ENCODE measurements at places on chromosomes 16 and 17.
A peak's percentile ranks its signal among the peaks of the same experiment; 100 is the strongest.

GRCh38 chr17:1905190-1905913, 75.5 kb downstream of the RPA1 start:
- DNase-seq: no peak

GRCh38 chr17:56887105-56887504, 26.7 kb downstream of the TRIM25 start:
- no peak for DNase-seq

GRCh38 chr16:768428-768827, 7.9 kb downstream of the MSLN start:
- DNase-seq: no peak

GRCh38 chr16:67393788-67394154, 473 bp upstream of the TPPP3 start:
- no peak for DNase-seq

- no peak for DNase-seq
Observed at GRCh38 chr17:43334738-43335402, 63.9 kb upstream of the ARL4D start.

DNA sequence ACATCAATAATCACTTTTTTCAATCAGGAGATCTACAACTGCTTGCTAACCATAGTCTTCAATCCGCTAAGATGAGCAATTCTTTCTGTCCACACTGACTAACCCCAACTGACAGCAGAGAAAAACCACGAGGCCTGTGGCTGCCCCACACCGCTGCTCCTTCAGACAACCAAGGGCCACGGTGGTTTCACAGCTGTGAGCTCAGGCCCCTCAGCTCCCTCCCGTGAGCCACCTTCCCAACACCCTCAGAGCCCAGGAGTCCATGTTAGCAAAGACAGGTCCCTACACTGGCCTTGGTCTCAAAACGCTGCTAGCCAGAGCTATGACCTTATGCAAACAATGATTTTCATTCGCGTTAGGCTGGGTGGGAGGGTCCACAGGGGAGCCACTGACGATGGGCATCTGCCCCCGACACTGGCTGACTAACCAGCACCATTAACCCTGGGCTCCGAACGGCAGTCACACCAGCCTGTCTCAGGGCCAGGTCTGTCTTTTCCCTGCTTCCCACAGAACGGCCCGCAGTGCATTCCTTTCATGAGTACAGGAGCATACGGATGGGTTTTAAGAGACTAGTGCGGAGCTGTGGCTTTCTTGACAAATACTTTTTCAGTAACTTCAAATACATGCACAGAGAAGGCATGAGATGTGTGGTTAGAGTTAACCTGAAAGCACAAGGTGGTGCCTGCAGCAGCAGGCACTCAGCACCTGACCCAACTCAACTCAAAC, 67.3 kb downstream of the ANKRD11 start:
- no peak for DNase-seq

- DNase-seq: no peak
Observed at GRCh38 chr17:30000001-30000754, 58.7 kb downstream of the EFCAB5 start.

DNA sequence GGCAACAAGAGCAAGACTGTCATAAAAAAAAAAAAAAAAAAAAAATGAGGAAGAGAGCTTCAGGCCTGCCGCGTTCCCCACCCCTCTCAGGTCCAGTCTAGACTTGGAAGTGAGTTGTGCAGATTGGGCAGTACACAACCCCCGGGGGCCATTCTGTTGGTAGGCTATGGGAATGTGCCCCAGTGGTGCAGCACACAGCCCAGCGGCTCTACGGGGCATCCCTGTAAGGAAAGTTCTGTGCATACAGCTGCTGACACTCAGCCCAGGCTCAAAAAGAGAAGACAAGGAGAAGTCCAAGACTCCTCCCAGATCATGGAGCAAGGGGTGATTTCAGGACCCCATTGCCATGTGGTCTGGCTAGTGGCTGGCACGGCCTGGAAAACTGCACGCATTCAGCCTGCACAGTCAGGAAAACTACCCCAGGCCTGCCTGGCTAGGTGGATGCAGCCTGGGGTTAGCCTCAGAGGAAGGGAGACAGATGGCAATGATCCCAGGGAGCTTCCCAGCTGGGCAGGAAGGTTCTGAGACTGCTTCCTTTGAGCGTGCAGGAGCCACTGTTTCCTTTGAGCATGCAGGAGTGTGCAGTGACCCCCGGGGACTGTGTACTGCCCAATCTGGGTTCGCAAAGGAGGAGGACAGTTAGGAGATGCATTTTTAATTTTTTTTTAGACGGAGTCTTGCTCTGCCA, 44.8 kb downstream of the PECAM1 start:
- no peak for DNase-seq

DNA sequence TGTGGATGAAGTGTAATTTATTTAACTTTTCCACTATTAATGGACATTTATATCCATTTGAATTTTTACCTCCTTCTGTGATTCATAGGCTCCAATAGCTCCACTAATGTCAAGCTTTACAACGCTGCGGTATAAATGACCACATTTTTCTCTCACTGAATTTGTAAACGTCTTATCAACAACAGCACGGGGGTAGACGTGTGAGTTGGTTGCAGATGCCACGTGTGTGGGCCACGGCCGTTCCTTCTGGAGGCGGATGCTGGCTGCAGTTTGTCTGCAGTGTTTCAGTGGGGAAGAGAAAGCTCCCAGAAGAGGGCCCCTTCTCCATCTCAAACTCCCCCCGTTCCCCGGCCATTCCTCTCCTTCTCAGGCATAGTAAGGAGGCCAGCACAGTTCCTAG, 68.2 kb upstream of the XYLT1 start:
- DNase-seq: no peak

GRCh38 chr17:39549747-39550573, 57.8 kb downstream of the NEUROD2 start:
- no peak for DNase-seq

DNA sequence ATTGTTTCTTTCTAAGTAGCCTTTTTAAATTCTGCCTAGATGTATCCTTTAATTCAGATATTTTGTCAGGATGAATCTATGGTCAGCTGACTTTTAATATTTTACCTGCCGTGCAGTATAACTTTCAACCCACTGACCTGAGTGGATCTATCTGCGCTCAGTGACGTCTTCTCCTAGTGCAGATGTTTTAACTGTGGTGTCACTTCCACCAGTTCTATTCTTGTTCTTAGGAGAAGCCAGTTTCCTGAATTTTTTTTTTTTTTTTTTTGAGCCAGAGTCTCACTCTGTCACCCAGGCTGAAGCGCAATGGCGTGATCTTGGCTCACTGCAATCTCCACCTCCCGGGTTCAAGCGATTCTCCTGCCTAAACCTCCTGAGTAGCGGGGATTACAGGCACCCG, 5.0 kb upstream of the TM4SF5 start:
- no peak for DNase-seq

- DNase-seq: no peak
Observed at GRCh38 chr17:33469421-33469820, 176.3 kb upstream of the ASIC2 start.

DNA sequence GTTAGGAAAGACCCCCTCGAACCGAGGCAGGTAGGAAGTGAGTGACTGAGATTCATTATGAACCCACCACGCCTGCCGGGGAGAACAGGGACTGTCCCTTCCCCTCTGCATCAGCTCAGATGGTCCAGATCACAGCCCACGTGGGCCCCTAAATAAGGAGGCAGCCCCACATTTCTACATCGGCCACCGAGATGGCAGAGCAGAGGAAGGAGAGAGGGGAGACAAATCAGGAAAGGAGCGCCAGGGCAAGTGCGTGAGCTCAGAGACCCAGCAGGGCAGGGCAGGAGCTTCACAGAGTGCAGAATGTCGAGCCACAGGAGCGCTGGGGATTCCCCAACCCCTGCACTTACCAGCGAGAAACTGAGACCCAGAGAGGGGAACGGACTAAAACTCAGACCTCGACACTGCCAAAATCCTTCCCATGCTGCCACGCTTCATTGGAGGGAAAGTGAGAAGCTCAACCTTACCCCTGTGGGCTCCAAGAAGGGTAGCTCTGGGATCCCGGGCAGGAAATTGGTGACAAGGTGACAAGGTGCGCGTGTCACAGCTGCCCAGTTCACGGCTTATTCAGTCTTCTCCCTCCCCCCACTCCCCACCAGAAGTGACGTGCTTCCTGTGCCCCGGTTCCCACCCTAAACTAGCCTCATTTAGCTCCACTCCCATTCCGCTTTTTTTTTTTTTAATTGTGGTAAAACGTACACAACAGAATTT, at the start of gene ICAM2:
Gene ICAM2 (minus strand): TSS at position 578 of the 711 bp plus-strand sequence. CDS start 13,942 bp downstream, outside the sequence.
- peak; percentile 74 for DNase-seq

DNA sequence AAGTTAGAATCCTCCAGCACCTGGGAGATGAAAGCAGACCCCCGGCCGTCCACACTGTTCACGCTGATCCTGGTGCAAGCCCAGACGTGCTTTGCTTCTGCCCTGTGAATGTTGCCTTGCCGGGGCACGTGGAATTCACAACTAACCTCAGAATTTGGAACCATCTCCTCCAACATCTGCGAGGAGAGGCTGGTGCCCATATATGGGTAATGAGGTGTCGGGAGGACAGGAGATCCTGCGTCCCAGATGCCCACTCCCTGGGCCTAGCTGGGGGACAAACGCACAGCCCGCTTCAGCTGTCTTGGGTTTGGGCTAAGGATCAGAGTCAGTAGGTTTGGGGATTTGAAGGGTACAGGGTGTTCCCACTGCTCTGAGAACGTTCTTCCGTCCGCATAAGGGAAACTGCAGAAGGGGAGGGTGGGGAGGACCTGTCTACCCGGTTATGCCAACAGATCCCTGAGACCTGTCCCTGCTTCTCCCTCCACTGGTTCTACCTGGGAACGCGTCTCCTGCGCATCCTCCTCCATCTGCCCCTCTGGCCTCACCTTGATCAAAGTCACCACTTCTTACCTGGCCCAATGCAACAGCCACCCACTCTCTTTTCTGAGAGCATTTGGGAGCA, 14.1 kb downstream of the PPL start:
- DNase-seq: no peak

GRCh38 chr17:53353919-53354351, 468.8 kb upstream of the KIF2B start:
- no peak for DNase-seq

DNA sequence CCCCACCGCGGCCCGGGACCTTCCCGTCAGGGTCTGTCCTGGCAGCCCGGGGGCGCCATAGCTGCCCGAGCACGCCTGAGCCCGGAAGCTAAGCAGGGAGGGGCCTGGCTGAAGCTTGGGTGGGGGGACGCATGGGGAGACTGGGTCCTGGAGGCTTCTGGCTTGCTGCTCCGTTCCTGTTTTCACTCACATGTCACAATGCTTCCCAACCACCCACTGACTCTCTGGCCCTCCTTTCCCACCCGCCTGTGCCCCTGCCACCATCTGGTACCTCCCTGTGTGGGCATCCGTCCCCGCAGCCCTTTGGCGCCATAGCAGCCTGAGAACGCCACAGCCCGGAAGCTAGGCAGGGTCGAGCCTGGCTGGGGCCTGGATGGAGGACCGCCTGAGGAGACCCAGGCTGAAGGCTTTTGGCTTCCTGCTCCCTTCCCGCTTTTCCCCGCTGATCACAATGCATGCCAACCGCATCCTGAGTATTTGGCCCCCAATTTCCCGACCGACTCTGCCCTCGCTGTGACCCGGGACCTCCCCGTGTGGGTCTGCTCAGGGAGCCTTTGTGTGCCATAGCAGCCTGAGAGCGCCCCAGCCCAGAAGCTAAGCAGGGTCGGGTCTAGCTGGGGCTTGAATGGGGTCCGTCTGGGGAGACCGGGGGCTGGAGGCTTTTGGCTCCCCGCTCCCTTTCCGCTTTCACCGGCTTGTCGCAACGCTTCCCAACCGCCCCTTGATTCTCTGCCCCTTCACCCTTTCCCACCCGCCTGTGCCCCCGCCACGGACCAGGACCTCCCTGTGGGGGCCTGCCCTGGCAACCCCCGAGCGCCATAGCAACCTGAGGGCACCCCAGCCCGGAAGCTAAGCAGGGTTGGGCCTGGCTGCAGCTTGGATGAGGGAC, 2290.1 kb downstream of the TP53TG3F start:
- no peak for DNase-seq
